ENCODE measurements at places on chromosomes 11 and 22.

DNA sequence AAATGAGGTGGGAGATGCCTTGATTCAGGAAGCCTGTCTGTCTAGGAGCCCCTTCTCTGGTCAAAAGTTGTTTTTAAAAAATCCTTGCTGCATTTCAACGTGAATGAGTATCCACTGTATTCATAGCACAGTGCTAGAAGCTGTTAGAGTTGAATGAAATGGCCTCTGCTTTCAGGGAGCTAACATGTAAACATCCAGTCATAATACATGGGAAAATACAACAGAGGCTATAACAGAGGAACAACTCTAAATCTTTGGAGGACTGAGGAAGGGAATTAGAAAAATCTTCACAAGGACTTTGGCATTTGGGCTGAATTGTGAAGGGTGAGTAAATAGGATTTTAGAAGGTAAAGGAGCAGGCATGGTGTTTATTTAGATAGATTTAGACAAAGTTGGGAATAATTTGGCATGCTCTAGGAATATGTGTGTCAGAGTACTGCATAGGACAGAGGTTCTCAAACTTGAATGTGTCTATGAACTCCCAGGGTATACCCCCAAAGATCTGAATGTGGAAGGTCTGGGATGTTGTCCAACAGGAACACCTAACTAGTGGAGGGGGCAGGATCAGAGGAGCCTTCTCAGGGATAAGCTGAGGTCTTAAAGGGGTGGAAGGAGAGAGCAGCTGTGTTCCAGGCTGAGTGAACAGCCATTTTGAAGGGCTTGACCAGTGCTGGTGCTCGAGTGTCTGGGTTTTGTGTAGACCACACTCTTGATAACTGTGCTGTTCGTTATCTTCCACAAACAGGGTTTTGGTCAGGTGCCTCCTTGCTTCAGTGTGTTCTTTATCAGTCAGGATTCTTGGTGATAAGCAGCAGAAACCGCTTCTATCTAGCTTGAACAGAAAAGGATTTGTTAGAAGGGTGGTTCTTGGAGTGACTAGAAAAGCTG lies 12.7 kb downstream of the SREBF2 start:
- no peak for DNase-seq

DNA sequence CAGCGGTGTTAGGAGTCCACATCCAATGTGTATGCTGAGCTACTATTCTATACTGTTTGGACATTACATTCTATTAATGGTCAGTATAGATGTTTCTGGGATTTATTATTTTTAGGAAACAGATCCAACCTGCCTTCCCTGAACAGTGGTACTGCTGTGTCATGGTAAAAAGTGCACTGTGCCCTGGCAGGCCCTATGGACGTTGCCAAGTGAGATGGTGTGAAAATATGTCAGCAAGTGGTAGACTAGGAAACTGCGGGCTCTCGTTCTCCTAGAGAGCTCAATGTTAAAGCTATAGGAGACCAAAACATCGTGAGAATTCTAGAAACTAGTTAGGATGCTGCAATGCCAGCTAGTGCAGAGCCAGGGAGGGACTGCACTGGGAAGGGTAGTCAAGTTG lies 26.0 kb upstream of the CYP2D6 start:
- no peak for DNase-seq

DNA sequence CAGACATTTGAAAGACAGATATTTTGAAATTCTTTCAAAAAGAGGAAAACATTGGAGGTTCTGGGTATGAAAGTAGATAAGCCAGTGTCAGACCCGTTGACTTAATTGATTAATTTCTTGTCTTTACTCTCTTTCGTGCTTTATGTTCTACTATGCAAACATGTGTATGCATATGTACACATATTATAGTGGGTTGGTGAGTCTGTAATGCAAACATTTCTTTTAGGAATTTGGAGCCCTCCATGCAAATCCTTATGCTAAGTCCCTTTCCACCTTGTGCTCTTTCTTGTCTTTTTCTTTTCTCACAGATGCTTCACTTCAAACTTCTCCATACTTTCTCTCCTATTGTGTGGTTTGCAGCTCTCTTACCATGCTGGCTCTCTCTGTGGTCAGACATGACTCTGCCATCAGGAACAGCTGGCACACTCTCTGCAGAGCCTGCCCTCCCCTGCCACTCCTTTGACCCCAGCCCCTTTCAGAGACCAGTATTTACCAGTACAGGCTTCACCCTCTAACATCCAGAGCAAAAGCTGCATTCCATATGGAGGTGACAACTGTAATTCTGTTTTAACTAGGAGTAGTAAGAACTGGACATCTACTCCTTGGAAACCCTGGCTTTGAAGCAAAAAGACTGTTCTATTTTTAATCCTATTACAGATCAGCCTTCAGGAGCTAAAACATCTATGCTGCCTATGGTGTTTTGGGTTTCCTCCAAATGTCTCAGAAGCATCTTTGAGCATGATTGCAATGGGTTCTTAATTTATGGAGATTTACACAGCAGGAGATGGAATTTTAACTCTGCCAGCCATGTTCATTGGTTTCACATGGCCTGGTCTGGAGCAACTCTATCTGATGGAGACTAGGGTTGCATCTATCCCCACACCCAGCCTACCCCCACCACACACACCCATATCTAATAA lies 386.9 kb upstream of the FAT3 start:
- no peak for DNase-seq

GRCh38 chr22:46546466-46547178 lies 9.2 kb upstream of the CELSR1 start:
- no peak for DNase-seq

GRCh38 chr11:36395978-36396736 lies 100.1 kb downstream of the PRR5L start:
- no peak for DNase-seq

DNA sequence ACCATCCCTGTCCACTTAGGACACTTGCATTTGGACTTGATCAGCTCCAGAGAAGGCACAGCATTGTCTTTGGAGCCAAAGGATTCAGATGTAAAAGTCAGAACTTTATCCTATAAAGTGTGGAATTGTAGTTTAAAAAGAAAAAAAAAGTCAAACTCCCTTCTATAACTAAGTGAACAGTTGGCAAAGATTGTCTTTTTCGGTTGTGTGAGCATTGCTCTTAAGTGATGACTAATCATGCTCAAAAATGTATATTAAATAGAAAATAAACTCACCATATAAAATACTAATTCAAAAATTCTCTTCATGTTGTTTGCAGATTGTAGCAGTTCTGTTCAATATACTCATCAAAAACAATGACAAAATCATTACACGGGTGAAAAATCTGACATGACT lies 93.8 kb downstream of the ETS1 start:
- DNase-seq: no peak

GRCh38 chr11:67437082-67437808 lies at the start of gene PTPRCAP:
Gene PTPRCAP, minus strand, starts transcription at chr11:67437682. Its CDS starts 63 bp downstream, at chr11:67437619.
- DNase-seq: peak; percentile 66

DNA sequence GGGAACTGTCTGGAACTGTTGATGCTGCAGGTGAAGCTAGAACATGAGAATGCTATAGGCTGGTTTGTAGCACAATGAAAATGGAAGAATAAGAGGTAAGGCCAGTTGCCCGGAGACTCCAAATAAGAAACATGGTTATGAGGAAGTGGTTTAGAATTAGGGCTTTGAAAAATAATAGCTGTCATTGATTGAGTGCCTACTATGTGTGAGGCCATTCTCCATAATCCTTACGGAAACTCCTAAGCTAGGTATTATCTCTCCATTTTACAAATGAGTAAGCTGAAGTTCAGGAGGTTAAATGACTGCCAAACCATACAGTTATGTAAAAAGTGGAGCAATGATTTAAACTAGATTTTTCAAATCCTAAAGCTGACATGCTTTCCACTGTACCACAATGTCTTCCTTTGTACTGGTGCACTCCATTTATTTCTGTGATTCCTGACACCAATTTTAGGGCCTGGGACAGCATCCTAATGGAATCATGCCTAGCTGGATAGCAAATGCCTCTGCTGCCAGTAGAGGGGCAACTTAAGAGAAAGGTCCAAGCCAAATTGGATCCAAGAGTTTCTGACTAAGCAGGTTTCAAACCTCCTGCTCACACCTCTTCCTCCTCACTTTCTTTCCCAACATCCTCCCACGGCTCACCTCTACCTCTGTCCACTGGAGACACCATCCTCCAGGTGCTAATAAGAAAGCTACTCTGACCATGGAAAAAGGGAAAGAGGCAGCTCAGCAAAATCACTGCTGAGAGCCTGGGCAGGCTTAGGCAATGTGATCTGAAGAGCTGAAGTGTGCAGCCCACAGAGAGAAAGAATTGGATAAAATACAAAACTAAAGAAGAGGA lies 46.9 kb upstream of the PICALM start:
- DNase-seq: no peak

DNA sequence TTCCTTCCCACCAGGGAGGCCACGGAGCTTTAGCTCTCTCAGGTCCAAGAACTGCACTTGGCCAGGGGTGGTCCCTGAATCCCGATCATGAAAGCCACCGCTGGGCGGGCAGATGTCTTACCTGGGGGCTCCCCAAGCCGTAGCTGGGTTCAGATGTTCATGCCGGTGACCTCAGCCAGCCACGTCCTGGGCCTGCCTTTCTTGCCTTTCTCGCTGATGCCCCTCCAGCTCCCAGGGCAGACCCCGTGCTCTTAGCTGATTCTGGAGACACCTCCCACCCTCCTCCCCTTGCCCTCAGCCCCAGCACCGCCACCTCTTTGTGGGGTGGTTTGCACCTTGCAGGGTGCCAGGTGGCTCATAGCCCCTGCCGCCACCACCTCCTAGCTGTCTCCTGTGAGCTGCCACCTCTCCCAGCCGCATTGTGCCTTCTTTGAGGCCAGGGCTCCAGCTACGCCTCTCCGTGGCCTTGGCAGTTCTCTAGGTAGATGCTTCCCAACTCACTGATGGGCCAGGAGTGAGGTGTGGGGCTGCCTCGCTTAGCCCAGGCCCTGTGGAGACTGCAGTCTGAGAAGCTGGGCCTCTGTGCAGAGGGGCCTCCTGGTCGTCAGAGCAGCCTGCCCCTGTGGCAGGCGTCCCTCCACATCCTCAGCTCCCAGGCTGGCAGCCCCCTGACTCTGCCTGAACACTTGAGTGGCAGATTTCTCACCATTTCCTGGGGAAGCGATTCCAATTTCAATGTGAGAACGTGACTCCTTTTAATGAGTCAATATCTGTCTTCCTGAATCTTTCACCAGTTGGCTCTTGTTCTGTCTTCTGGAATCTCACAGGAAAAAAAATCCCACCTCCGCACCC lies 97.6 kb upstream of the B3GAT1 start:
- no peak for DNase-seq

GRCh38 chr11:111840143-111840542 lies 31.2 kb downstream of the ALG9 start:
- no peak for DNase-seq

DNA sequence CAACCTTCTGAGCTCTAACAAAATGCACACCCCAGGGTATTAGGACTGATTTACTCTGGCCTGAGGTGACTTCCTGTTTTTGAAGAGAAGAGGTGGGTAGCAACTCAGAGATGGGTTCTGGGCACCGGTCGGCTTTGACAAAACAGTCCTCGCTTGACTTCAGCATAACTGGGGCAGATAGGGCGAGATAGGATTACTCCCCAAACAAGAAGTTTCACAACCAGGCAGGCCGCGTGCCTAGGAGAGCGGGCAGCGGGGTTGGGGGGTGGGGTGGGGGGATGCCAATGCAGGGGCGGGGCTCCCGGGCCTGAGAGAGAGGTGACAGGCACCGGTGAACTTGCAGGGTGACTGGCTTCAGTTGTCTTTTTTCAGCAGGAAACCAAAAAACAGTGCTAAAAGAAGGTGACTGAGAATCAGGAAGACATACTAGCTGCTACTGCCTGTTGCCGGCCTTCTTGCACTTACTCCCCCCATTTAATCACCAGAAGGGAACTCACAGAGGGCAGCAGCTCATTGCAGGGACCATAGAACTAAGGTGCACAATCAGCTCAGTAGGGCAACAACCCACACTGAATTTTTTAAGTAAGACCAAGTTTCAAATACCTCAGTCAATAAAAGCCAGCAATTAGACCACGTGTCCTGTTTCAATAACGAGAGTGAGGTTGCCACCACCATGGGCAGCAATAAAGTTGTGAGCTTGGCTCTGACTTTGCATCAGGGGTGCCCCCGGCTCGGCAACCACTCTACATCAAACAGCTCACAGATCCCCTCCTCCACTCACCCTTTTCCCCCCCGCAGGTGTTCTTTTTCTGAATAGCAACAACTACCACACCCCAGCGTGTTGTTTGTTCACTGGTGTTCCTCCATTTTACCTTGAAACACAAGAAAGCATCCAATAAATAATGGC lies 37.2 kb upstream of the ETS1 start:
- no peak for DNase-seq

GRCh38 chr11:9905501-9905951 lies 241.6 kb downstream of the SWAP70 start:
- no peak for DNase-seq

DNA sequence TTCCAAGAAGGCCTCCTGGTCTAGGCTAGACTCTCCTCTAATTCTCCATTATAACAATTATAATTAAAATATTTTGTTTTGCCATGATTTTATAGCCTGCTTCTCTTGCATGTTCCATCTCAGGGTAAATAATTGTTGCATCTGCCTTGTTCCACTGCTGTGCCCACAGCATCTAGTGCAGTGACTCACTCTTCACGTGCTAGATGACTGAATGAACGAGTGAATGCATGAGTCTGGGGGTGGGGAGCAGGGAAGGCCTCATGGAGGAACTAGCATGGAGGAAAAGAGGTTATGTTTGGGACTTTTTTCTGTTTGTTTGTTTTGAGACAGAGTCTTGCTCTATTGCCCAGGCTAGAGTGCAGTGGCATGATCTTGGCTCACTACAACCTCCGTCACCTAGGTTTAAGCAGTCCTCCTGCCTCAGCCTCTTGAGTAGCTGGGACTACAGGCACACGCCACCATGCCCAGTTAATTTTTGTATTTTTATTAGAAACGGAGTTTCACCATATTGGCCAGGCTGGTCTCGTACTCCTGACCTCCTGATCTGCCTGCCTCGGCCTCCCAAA lies 5.2 kb upstream of the OAF start:
- DNase-seq: no peak

- no peak for DNase-seq
These were observed 527.8 kb downstream of the METTL15 start for GRCh38 chr11:28636033-28636432.

Data from activated T-cell treated with anti-CD3 and anti-CD28 coated beads for 4 hours (primary cell).